ENCODE measurements at places on chromosomes 6 and 20.

DNA sequence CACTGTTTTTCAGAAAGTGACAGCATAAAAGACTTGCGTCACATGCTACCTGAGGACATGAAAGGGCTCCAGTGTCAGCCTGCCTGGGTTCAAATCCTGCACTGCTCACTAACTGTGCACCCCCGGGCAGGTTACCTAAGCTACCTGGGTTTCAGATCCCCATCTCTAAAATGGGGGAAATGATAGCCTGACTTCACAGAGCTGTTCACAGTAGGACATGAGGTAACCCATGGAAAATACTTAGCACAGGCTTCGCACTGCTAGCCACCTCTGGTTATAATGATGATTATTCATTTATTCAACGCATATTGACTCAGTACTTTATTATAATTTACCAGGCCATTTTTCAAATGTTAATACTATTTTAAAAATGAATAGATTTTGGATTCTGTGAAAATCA lies 23.0 kb downstream of the TBC1D7 start:
- DNase-seq = no peak

DNA sequence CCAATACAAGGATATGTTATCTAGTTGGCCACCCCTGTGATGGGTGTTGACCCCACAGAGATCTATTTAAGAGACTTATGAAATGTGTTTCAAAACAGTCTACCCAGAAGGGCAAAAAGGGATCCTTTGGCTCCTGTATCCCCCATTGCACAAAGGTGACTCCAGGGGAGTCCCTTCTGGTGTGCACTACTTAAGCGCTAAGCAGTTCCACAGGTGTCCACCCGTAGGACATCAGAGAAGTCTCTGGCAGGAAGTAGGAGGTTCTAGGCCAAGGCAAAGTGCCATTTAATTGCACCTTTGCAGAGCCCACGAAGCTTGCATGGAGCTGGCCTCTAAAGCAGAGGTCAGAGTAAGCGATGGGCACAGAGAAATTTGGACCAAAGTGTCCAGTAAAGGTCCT lies 147.7 kb downstream of the MRPL14 start:
- no peak for DNase-seq

DNA sequence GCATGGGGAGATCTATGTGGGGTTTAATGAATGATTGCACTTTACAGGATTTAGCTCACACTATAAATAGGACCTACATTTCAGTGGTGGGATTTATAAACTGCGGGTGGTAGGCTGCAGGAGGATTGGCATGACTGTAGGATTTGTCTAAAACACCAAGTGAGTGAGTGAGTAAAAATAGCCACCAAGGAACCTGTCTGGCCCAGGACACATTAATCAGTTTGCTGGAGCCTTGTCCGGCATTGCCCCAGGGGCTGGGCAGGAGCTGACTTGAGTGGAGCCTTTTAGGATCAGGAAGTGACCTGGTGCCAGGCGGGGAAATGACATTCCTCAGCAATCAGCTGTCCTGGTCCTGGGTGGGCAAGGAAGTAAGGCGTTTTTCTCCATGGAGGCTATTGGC lies 278.7 kb upstream of the PRND start:
- DNase-seq = no peak

- DNase-seq = no peak
These were observed 42.3 kb upstream of the MRPS10 start for GRCh38 chr6:42259841-42260395.

- no peak for DNase-seq
These were observed 18.1 kb upstream of the ILRUN start for GRCh38 chr6:34714663-34715062.

DNA sequence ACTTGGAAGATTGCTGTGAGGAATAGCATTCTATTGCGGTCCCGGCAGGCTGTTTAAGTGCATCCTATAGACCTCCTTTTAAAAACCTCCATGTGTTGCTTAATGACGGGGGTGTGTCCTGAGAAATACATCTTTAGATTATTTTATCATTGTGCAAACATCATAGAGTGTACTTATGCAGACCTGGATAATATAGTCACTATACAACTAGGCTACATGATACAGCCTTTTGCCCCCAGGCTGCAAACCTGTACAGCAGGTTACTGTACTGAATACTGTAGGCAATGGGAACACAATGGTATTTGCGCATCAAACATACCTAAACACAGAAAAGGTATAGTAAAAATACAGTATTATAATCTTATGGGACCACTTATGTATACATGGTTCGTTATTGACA lies 175.6 kb downstream of the RNF144B start:
- no peak for DNase-seq

GRCh38 chr6:112743323-112743722 lies 396.2 kb downstream of the RFPL4B start:
- DNase-seq = no peak

Data from COR-L47 (cell line).